CD4-positive, alpha-beta T cell (primary cell): ENCODE measurements at places on chromosomes 1 and 21.

- no peaks in the 10 kb centered on the region for H3K27me3 ChIP-seq
- no peak overlapping the region for H3K27ac ChIP-seq
- H3K36me3 ChIP-seq: no peaks in the 10 kb centered on the region
- H3K4me3 ChIP-seq: no peak overlapping the region
- no peak for DNase-seq
- H3K4me1 ChIP-seq: peaks cover 4% of the 10 kb centered on the region
Observed at GRCh38 chr1:172770071-172770470, 111.2 kb downstream of the FASLG start.

DNA sequence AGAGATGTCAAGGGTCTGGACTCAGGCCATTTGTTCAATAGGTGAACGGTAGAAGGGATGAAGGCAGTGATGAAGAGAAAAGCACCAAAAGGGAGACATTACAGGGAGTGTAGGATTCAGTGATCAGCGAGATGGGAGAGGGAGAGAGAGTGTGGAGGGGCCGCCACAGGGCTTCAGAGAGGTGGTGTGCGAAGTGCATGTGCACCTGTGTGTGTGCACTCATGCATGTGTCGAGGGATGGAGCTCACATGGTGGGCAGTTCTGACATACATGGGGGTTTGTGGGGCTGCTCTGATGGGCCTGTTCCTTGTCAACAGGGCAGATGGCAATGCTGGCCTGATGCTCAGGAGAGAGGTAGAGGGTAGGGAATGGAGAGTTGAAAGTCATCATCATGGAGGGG, 11.4 kb upstream of the KCNA2 start:
- no peaks in the 10 kb centered on the region for H3K27me3 ChIP-seq
- H3K27ac ChIP-seq: no peak overlapping the region
- DNase-seq: no peak
- peaks cover 34% of the 10 kb centered on the region for H3K4me1 ChIP-seq
- no peak overlapping the region for H3K4me3 ChIP-seq

DNA sequence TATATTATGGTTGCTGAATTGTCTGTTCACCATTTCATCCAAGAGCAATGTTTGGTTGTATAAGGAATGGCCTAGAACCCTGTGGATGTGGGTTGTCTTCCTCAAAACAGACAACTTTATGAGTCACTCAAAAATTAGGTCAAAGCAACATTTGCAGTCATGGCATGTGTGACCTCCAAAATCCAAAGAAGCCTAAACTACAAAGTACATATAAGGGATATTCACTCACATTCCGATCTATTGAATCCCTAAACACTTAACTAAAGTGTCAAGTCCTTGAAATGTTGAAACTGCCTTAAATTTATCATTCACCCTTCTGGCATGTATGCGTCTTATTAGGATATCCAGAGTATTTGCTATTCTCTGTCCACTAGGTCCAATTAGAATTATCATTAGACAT, 491.5 kb downstream of the NUF2 start:
- no peaks in the 10 kb centered on the region for H3K36me3 ChIP-seq
- H3K27me3 ChIP-seq: no peaks in the 10 kb centered on the region
- no peak overlapping the region for H3K27ac ChIP-seq
- H3K4me3 ChIP-seq: no peak overlapping the region

DNA sequence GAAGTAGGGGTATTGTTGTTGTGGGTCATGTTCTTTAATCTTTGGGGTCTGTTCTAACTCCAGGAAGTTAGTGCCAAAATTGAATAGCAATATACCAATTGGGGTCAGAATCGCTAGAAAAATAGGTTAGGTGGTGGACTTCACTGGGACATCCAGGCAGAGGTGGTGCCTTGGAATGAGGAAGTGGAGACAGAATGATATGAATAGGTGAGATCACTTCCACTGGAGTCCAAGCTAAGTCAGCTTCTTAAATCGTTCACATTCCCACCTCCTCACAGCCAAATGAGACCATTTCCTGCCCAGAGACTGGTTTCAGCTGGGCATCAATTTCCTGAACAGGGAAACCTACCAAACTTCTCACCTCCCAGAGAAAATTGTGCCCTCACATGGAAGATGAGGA, 137.8 kb upstream of the RAB4A start:
- H3K4me1 ChIP-seq: peaks cover 43% of the 10 kb centered on the region
- H3K27ac ChIP-seq: no peak overlapping the region
- H3K4me3 ChIP-seq: no peak overlapping the region
- H3K27me3 ChIP-seq: no peaks in the 10 kb centered on the region
- no peak for DNase-seq

DNA sequence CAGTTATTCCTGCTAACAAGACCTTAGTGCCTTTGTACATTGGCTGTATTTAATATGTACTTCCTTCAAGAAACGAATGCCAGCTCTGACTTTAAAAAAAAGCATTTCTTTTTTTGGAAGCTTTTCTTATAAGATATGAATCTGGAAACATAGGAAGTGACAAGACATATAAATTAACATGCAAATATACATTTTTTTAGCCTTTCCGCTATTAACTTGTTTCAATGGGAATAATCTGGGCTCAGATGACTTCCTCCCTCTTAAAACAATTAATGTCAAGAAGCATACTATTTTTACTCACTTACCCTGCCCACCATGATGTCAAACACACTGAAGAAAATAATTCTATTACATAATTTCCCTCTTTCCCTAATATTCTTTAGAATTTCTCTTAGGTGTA, 1.4 kb downstream of the DENND1B start:
- peaks cover 32% of the 10 kb centered on the region for H3K4me1 ChIP-seq
- no peak overlapping the region for H3K27ac ChIP-seq

- no peaks in the 10 kb centered on the region for H3K36me3 ChIP-seq
- H3K27me3 ChIP-seq: no peaks in the 10 kb centered on the region
- H3K4me1 ChIP-seq: no peaks in the 10 kb centered on the region
- no peak for DNase-seq
Observed at GRCh38 chr1:160407839-160408801, 7.8 kb downstream of the VANGL2 start.

DNA sequence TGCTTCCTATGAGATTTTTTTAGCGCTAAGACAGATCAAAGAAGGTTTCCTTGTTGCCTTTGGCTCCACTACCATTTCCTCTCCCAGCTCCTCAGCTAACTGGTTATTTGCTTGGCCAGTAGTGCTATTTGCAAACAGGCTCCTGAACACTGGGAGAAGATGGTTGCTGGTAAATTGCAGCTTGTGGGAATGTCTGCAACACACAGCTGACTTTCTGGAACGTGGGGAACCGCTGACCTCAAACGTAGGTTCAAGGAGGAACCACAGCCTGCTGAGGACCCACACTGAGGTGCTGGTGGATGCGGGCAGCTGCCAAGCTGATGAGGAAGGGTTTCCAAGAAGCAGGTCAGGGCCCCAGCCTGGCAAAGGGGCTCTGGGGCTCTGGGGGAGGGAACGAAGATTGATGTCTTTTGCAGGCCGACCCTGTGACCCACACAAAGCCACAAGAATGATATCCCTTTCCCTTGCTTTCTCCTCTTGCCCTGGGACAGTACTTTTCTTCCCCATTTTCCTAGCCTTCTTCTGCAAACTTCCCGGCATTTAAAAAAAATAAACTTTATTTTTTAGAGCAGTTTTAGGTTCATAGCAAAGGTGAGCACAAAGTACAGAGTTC, 24.8 kb downstream of the GNG4 start:
- no peaks in the 10 kb centered on the region for H3K36me3 ChIP-seq
- DNase-seq: no peak
- no peaks in the 10 kb centered on the region for H3K27me3 ChIP-seq
- H3K4me1 ChIP-seq: no peaks in the 10 kb centered on the region

- no peaks in the 10 kb centered on the region for H3K27me3 ChIP-seq
- H3K4me3 ChIP-seq: no peak overlapping the region
- DNase-seq: no peak
- H3K36me3 ChIP-seq: no peaks in the 10 kb centered on the region
- no peak overlapping the region for H3K27ac ChIP-seq
Observed at GRCh38 chr1:240936911-240937668, 325.1 kb upstream of the GREM2 start.

- H3K4me3 ChIP-seq: no peak overlapping the region
- H3K36me3 ChIP-seq: no peaks in the 10 kb centered on the region
- H3K27ac ChIP-seq: no peak overlapping the region
- no peaks in the 10 kb centered on the region for H3K27me3 ChIP-seq
Observed at GRCh38 chr1:22857661-22858060, 115.0 kb downstream of the LACTBL1 start.

DNA sequence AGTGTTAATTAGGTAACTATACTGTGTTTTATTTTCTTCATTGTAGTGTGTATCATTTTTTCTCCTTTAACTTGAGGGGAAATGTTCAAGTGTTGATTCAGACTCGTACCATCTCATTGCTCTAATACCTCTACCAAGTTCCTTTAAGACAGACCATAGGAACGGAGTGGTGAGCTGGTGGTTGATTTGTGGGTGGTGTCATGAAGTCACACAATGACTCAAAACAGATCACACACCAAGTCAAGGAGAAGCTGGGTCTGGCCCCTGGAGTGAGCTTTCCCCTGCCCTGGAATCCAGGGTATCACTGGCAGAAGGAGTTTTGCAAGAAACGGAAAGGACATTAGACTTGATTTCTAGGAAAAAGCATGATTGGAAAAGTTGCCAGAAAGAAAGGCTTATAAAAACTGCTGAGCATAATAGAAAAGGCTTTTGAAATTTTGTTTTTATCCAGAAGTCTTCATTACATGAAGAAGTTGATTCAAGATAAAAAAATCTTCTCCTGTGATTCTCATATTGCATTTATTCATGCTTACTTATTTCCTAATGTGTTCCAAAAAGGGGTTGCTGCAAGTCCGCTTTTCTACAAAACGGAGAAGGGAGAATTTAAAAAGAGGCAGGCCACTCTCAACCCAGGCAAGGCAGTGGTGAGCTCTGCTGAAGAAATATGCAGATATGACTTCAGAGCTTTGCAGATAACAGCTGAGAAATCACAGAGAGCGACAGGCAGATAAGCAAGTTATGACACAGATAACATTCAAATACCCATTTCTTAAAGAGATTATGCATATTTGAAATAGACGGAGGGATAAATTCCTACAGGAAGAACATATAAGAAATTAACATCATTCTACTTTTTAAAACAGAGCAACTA, 79.7 kb downstream of the TBX19 start:
- H3K27ac ChIP-seq: no peak overlapping the region
- DNase-seq: no peak
- H3K36me3 ChIP-seq: no peaks in the 10 kb centered on the region
- H3K4me1 ChIP-seq: peaks cover 40% of the 10 kb centered on the region
- H3K4me3 ChIP-seq: no peak overlapping the region

DNA sequence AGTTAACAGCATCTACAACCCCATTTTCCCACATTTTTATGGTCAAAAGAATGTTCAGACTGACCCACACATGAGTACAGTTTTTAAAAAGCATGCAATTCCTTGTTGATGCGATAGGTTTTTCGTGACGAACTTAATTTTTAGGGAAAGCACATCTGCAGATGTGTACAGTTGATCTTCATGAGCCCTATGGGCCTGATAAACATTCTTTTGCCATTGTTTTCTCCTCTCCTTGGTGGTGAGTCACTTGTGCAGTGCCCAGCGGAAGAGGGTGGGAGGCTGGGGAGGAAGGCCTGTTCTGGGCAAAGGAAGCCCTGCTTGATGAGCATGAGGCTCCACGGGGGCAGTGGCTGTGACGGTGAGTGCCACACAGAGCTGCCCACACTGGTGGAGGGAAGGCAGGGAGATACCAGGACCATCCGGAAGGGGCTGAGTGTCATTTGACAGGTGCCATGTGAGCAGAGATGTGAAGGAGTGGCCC, 5.3 kb downstream of the ARF1 start:
- no peaks in the 10 kb centered on the region for H3K27me3 ChIP-seq
- no peak overlapping the region for H3K27ac ChIP-seq
- H3K4me1 ChIP-seq: peaks cover 94% of the 10 kb centered on the region
- H3K4me3 ChIP-seq: peak overlapping the region; percentile 5

GRCh38 chr1:229478852-229479251, 29.3 kb downstream of the NUP133 start:
- H3K4me3 ChIP-seq: no peak overlapping the region
- H3K36me3 ChIP-seq: peaks cover 79% of the 10 kb centered on the region
- no peaks in the 10 kb centered on the region for H3K4me1 ChIP-seq
- no peak overlapping the region for H3K27ac ChIP-seq
- H3K27me3 ChIP-seq: no peaks in the 10 kb centered on the region

DNA sequence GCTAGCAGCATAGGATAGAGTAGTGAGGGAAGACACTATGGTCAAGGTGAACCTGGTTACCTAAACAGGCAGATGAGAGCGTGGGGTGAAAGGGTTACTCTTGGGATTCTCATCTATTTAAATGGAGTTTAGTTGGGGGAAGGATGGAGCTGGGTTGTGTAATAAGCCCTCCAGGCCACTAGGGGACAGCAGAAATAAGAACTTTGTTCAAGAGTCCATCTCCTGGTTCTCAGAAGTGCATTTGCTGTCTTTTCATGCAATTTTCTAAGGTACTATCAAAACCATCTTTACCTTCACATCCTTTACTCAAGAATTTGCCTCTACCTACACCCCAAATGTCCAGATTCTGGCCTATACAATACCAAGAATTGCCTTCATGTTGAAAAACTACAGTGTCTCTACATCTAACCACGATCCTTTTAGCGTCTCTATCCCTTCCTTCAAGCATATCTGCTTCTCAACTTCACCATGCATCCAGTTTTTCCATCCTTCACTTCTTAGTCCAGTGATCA, 28.0 kb downstream of the SLAMF1 start:
- H3K4me1 ChIP-seq: peaks cover 44% of the 10 kb centered on the region
- H3K4me3 ChIP-seq: no peak overlapping the region
- no peak overlapping the region for H3K27ac ChIP-seq

DNA sequence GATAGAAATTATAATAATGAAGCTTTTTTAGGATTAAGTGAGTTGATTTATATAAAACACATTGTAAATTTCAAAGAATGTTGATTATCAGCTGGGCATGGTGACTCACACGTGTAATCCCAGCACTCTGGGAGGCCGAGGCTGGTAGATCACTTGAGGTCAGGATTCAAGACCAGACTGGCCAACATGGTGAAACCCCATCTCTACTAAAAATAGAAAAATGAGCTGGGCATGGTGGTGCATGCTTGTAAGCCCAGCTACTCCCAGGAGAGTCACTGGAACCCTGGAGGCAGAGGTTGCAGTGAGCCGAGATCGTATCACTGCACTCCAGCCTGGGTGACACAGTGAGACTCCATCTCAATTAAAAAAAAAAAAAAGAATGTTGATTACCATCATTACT, 18.4 kb downstream of the ADAMTS1 start:
- no peak overlapping the region for H3K4me3 ChIP-seq
- no peaks in the 10 kb centered on the region for H3K36me3 ChIP-seq
- DNase-seq: no peak
